ENCODE measurements at places on chromosomes 13 and 19.

- no peak for DNase-seq
Measured at GRCh38 chr13:53073711-53074110, 45.1 kb downstream of the OLFM4 start.

- no peak for DNase-seq
Measured at GRCh38 chr13:55999709-56000108, 1141.0 kb upstream of the PRR20A start.

GRCh38 chr19:3510727-3511126 lies 4.6 kb downstream of the FZR1 start:
- no peak for DNase-seq

- DNase-seq: no peak
Measured at GRCh38 chr13:78325585-78325984, 277.8 kb downstream of the POU4F1 start.

GRCh38 chr13:24827799-24828198 lies 63.8 kb downstream of the RNF17 start:
- no peak for DNase-seq

DNA sequence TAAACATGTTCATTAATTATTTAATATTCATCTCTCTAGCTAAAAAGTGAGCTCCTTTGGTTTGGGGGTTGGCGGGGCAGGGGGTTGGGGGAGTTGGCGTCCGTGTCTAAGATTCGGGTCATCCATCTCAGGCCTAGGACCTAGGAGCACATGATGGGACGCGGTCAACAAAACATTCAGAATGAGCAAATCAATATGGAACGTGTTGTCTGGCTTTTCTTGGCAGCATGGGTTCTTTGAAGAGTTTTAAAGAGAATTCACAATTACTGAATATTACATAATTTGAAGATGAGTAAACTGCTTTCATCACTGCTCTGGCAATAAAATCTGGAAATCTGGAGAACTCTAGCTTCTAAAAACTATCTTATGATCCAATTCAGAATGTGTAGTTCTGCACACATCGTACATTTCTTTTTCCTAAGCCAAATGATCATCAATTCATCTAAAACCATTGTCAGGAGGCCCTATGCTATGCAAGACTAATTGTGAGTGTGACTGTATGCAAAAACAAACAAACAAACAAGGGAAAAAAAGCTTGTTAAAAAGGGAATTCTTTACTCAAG lies 5.4 kb upstream of the ARGLU1 start:
- no peak for DNase-seq

DNA sequence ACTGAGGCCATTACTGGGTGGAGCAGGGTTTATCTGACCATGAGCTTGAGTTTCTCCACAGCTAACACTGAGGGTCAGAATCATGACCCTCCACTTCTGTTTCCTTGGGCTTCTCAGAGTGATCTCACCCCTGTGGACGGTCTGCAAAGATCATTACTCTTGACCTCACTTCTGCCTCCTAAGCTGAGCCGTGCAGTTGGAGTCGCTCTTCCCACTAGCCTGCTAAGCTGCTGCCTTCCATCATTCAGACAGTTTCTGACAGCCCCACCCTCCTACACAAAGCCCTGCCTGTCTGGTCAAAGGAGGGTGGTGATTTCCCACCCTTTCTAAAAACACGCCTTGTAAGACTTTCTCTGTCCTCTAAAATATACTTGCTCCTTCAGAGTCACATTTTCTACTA lies 9.3 kb upstream of the FRY start:
- no peak for DNase-seq

DNA sequence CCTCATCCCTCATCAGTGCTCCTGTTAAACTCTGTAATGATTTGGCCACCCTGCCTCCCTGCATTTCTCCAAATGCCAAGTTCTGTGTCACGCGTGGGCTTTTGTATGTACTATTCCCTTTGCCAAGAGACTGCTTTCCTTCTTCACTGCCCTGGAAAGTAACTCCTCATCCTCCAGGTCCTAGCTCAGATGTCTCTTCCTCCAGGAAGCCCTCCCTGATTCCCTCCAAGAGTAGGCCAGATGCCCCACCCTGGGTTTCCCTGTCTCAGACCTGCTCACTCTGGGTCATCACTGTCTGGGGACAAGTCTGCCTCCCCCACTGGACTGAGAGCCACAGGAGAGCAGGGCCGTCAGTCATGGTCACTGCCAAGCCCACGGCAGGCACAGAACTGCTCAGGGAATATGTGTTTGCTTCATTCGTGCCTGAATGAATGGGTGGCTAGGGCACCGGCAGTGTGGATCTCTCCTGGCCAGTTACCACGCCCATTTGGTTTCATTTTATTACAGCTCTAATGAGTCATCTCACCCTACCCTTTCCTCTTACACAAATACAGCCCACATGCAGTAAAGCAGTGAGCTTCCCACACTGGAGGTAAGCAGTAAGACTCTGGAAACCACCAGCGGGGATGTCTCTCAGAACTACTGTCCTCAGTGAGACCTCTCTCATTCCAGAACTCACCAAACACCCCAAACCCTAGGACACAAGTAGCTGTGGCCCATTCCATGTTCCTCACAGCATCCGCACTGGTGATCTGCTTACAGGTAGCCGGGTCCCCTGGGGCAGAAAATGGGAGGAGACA lies 12.1 kb upstream of the GPR4 start:
- DNase-seq: no peak

All from upper lobe of left lung (tissue), 6 donors.